ENCODE measurements at places on chromosomes 16 and 17.
A peak's percentile ranks its signal among the peaks of the same experiment; 100 is the strongest.

GRCh38 chr16:67163999-67164558 is 466 bp upstream of the HSF4 start:
- peaks cover 12% of the 10 kb centered on the region for H3K4me1 ChIP-seq
- no peak overlapping the region for H3K27ac ChIP-seq
- no peak overlapping the region for H3K4me3 ChIP-seq
- H3K27me3 ChIP-seq, result no peaks in the 10 kb centered on the region
- DNase-seq, result no peak

DNA sequence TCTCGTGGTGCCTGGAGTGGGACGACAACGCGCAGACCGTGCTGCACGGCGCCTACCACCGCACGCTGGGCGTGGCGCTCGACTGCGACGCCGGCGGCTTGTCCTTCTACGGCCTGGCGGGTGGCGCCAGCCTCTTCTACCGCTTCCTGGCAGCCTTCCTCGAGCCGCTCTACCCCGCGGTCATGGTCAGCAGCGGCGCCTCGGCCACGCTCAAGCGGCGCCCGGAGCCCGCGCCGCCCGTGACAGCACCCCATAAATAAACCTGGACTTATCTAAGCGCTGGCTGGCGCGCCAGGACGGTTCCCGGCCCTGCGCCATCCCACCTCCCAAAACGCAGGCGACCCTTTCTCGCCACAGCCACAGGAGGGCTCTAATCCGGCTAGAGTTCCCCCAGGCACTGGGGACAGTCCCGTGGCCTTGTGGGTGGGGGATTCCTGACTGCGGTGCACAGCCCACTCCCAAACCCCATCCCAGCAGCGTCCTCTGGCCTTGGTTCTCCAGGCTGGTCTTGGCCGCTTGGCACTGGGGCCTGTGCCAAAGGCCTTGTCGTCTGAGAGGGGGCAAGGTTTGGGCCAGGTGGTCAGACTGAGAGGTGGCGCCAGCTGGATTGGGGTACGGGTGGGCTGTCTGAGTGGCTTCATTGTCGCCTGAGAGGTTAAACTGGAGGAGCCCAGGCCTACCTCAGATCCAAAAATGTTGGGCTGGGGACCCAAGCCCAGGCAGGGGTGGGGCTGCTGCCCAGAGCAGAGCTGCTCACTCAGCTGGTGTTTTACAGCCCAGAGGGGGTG is 10.1 kb upstream of the SLC16A5 start:
- H3K4me3 ChIP-seq, result no peak overlapping the region
- no peaks in the 10 kb centered on the region for H3K36me3 ChIP-seq
- H3K27ac ChIP-seq, result no peak overlapping the region

- H3K4me1 ChIP-seq, result peaks cover 33% of the 10 kb centered on the region
- no peaks in the 10 kb centered on the region for H3K27me3 ChIP-seq
- H3K27ac ChIP-seq, result peak overlapping the region; percentile 79
- H3K36me3 ChIP-seq, result no peaks in the 10 kb centered on the region
These were observed 248.3 kb upstream of the CIBAR2 start for GRCh38 chr16:85360323-85361277.

DNA sequence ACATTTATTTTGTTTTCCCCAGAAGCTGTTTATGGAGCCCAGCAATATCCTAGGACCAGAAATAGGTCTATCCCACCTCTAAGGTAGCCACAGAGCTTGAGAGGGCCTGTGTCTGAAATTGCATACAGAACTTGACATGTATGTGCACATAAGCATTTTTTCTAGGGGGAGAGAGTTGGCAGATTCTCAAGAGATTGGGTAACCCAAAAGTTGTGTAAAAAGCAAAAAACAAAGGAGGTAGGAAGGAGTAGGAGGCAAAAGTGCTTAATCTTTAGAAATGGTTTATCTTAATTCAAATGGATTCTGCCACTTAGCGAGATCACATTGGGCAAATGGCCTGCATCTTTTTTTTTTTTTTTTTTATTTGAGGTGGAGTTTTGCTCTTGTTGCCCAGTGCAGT is 3.5 kb downstream of the PLK1 start:
- H3K4me3 ChIP-seq, result no peak overlapping the region
- no peak for DNase-seq
- H3K27ac ChIP-seq, result no peak overlapping the region
